Fibroblast of lung (primary cell): ENCODE measurements at places on chromosomes 7 and 10. TPM values are rescaled to one million over a fixed set of nuclear protein-coding genes. Genes with fewer than 3 reads are reported as not detected.
A peak's percentile ranks its signal among the peaks of the same experiment; 100 is the strongest.

- H3K4me1 ChIP-seq: no peaks in the 10 kb centered on the region
- H3K36me3 ChIP-seq: no peaks in the 10 kb centered on the region
- H3K4me3 ChIP-seq: no peak overlapping the region
- no peak overlapping the region for H3K27ac ChIP-seq
Measured at GRCh38 chr7:10708447-10708846, 265.2 kb upstream of the PHF14 start.

DNA sequence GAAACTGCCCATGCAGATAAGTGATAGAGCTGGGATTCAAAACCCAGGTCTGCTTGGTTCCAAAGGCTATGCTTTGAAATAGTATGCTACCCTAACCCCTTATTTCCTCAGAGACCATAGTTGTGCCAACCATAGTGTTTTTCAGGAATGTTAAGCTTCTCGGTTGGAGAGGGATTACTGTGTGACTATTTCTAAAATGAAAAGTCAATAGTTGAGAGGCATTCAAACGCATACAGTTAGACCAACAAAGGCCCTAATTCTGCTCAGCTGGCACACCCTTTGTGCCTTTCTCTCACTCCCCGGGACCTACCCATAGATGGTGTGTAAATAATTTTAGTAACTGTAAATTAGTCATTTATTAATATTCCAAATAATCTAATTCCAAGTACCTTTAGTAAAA is 64.6 kb upstream of the RNF148 start:
- H3K36me3 ChIP-seq: no peaks in the 10 kb centered on the region
- H3K4me3 ChIP-seq: no peak overlapping the region
- H3K27me3 ChIP-seq: no peaks in the 10 kb centered on the region
- no peaks in the 10 kb centered on the region for H3K4me1 ChIP-seq
- no peak for DNase-seq

GRCh38 chr10:127736915-127737562 is at the start of gene FOXI2:
TSS of gene FOXI2 (plus strand) at chr10:127737185. CDS start at chr10:127737274, 89 bp downstream.
- no peak for DNase-seq
- no peak within 1 kb of the TSS for H3K4me3 ChIP-seq
- no peaks in the 10 kb centered on the region for H3K36me3 ChIP-seq
- H3K27ac ChIP-seq: no peak within 1 kb of the TSS

DNA sequence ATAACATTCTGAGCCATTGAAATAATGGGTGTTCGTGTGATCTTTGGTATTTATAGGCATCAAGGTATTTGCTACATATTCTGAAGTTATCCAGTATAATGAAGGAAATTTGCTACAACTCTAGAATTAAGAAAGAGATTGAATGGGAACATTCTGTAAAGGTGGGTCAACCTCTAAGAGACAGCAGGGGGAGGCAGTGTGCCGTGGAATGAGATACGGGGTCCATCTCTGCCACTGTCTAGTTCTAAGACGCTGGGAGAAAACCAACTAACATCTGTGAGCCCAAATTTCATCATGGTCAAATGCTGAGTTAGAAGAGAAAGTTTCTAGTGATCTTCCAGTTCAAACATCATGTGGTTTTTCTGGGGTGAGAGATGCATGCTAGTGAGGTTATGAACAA is 368.9 kb downstream of the SORCS1 start:
- H3K4me1 ChIP-seq: no peaks in the 10 kb centered on the region
- no peaks in the 10 kb centered on the region for H3K27me3 ChIP-seq
- H3K4me3 ChIP-seq: no peak overlapping the region
- DNase-seq: no peak
- H3K27ac ChIP-seq: no peak overlapping the region

- DNase-seq: no peak
- H3K4me3 ChIP-seq: no peak overlapping the region
- no peaks in the 10 kb centered on the region for H3K4me1 ChIP-seq
- H3K27ac ChIP-seq: no peak overlapping the region
- H3K36me3 ChIP-seq: no peaks in the 10 kb centered on the region
Measured at GRCh38 chr7:142714375-142714774, 34.9 kb upstream of the PRSS1 start.

- H3K27ac ChIP-seq: no peak overlapping the region
- no peaks in the 10 kb centered on the region for H3K36me3 ChIP-seq
- no peaks in the 10 kb centered on the region for H3K4me1 ChIP-seq
- H3K27me3 ChIP-seq: no peaks in the 10 kb centered on the region
Measured at GRCh38 chr7:113649556-113649955, 269.3 kb downstream of the PPP1R3A start.

DNA sequence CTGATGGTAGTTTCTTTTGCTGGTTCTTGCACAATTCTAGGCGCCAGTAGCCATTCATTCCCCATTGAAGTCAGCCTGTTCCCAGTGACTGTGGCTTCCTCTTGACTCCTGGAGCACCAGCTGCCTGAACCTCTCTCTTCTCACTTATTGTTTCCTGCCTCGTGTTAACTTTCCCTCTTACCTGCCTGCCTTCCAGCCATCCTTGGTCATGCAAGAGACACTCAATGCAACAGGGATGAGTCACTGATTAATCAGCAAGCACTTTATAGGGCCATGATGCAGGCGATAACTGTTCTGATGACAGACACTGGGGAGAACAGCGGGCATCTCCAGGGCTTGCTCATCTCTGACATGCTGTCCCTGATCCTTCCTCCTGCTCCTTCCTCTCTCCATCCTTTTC is 122.0 kb downstream of the PLCE1 start:
- no peak for DNase-seq
- no peaks in the 10 kb centered on the region for H3K36me3 ChIP-seq
- no peaks in the 10 kb centered on the region for H3K27me3 ChIP-seq
- no peak overlapping the region for H3K27ac ChIP-seq
- H3K4me3 ChIP-seq: no peak overlapping the region

DNA sequence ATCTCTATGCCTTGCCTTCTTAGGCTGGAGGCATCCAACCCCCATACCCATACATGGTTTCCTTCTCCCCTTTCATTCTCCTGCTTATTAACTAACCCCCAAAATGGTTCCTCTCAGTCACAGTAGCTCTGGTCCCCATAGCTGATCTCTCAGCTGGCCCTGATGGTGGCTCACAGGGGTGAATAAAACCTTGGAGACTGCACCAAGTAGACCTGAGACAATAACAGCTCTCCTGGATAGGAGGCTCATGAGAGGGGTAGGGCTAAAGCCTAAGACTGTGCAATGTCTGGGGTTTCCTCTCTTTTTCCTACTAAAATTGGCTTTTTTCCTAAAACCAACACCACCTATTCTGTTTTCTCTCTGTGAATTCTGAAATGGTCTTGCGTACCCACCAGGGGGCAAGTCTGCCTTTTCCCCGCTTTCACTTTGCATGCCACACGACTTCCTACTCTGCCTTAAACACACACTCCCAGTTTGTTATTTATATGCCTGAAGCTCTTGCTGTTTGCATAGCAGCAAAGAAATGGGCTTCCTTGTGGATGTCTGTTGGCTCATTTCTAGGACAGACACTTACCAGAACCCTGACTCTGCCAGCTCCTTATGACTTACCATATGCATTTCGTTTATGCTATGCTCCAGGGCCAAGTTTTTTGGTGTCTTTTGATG is 18.4 kb upstream of the PON1 start:
- H3K4me3 ChIP-seq: no peak overlapping the region
- no peaks in the 10 kb centered on the region for H3K36me3 ChIP-seq
- no peaks in the 10 kb centered on the region for H3K27me3 ChIP-seq
- H3K27ac ChIP-seq: no peak overlapping the region
- DNase-seq: no peak
- H3K4me1 ChIP-seq: no peaks in the 10 kb centered on the region

- H3K36me3 ChIP-seq: peaks cover 24% of the 10 kb centered on the region
- peaks cover 3% of the 10 kb centered on the region for H3K4me1 ChIP-seq
- H3K4me3 ChIP-seq: peak overlapping the region; percentile 82
- no peaks in the 10 kb centered on the region for H3K27me3 ChIP-seq
- DNase-seq: no peak
Measured at GRCh38 chr7:100676501-100677306, 3.2 kb downstream of the GNB2 start.

DNA sequence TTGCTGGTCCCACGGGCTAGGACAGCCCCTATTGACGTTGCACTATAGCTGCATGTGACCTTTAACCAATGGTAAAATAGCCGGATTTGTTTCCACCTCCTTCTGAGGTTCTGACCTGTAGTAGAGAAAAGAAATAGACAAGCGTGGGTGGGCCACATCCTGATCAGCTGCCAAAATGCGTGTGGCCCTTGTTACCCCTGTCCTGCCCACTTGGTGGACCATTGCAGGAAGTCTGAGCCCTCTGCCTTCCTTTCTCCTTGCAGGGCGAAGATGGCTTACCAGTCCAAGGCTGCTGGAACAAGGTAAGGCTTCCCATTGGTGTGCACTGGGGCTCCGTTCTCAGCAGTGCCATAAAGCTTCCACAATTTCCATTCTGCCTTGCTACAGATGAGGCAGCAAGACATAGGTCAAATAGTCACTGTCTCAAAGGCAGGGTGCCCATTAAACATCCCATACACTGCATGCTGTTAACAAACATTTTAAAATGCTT is 95.9 kb upstream of the MACROH2A2 start:
- no peak overlapping the region for H3K4me3 ChIP-seq
- DNase-seq: no peak
- no peaks in the 10 kb centered on the region for H3K4me1 ChIP-seq
- no peaks in the 10 kb centered on the region for H3K27me3 ChIP-seq

- no peak overlapping the region for H3K4me3 ChIP-seq
- no peaks in the 10 kb centered on the region for H3K36me3 ChIP-seq
- no peaks in the 10 kb centered on the region for H3K27me3 ChIP-seq
Measured at GRCh38 chr10:95308389-95309302, 17.8 kb upstream of the PDLIM1 start.

DNA sequence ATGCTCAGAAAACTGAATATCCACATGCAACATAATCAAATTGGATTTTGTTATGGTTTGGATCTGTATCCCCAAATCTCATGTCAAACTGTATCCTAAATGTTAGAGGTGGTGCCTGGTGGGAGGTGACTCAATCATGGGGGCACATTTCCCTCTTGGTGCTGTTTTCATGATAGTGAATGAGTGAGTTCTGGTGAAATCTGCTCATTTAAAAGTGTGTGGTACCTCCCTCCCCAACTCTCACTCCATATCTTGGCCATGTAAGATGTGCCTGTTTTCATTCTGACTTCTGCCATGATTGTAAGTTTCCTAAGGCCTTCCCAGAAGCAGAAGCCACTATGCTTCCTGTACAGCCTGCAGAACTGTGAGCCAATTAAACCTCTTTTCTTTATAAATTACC is 239.6 kb upstream of the KLF14 start:
- H3K4me3 ChIP-seq: no peak overlapping the region
- no peaks in the 10 kb centered on the region for H3K4me1 ChIP-seq
- H3K27ac ChIP-seq: no peak overlapping the region
- no peak for DNase-seq

DNA sequence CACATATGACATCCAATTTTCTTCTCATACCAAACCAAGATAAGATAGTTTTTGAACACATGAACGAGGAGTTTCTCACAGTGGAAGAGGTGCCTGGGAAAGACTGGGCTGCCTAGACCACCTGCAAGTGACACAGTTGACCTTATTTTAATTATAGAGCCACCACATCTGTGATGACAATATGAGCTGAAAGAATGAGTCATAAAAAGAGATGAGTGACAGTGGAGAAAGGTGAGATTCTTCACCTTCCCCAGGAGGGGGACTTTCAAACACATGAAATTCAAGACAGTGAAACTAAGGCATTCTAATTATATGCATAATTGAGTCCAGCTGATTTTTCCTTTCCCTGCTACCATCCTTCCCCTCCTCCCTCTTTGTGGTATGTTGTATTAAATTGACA is 475.5 kb downstream of the NXPH1 start:
- no peak overlapping the region for H3K4me3 ChIP-seq
- no peak for DNase-seq
- no peaks in the 10 kb centered on the region for H3K4me1 ChIP-seq
- no peaks in the 10 kb centered on the region for H3K27me3 ChIP-seq

GRCh38 chr10:61669161-61669725 is 6.5 kb downstream of the CABCOCO1 start:
- H3K4me1 ChIP-seq: no peaks in the 10 kb centered on the region
- H3K27ac ChIP-seq: no peak overlapping the region
- H3K27me3 ChIP-seq: no peaks in the 10 kb centered on the region
- no peak overlapping the region for H3K4me3 ChIP-seq

DNA sequence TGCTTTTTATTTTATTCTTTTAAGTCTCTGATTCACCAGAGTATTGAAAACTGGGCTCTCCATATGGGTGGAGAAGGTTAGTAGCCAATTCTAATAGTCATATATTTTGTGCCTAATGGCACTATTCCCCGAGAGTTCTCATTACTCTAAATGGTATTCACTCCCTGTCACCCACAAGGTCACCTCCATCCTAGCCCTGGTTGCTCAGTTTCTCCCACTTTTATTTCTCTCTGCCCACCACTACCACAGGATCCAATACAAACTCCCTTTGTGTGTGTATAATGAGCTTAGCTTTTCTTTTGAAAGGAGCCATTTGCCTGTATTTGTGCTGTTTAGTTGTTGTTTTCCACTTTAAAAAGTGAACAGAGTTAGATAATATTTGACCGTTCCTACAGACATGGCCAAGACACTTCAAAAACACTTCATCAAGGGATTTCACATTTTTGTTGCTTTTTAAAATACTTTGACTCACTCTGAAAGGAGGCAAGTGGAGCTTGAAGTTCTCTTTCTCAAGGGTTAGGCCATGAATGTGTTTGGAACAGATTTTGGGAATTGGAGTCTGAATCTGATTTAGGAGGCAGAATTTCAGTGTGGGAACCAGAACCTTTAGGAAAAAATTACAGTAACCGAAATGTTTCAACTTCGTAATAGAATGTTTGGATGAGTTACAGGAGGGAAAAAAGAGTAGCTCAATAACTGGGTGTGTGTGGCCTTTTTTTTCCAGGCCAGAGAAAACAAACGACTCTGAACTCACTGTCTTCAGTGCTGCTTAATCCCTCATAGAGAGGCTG is 321.3 kb downstream of the BICC1 start:
- H3K4me3 ChIP-seq: no peak overlapping the region
- no peak overlapping the region for H3K27ac ChIP-seq
- H3K36me3 ChIP-seq: no peaks in the 10 kb centered on the region
- H3K4me1 ChIP-seq: no peaks in the 10 kb centered on the region
- H3K27me3 ChIP-seq: no peaks in the 10 kb centered on the region

- no peaks in the 10 kb centered on the region for H3K36me3 ChIP-seq
- peaks cover 5% of the 10 kb centered on the region for H3K4me1 ChIP-seq
- no peak overlapping the region for H3K4me3 ChIP-seq
- no peaks in the 10 kb centered on the region for H3K27me3 ChIP-seq
- peak; percentile 66 for DNase-seq
- H3K27ac ChIP-seq: no peak overlapping the region
Measured at GRCh38 chr10:78215645-78216044, 182.0 kb downstream of the RPS24 start.

- no peak overlapping the region for H3K4me3 ChIP-seq
- peaks cover 11% of the 10 kb centered on the region for H3K36me3 ChIP-seq
- DNase-seq: peak; percentile 25
- H3K27me3 ChIP-seq: no peaks in the 10 kb centered on the region
- H3K27ac ChIP-seq: peak overlapping the region; percentile 45
Measured at GRCh38 chr10:73439605-73440312, 6.4 kb upstream of the MSS51 start.

VPS26A gene
- total RNA-seq: 38.0 and 44.1 TPM in 2 replicates

HOXA11 gene
- total RNA-seq: not detected in 2 replicates

ANKRD22 gene
- under 0.01 and 0.17 TPM in 2 replicates for total RNA-seq

HMX3 gene
- total RNA-seq: not detected in 2 replicates

CDCA7L gene
- 25.3 and 27.5 TPM in 2 replicates for total RNA-seq

GJD4 gene
- 0.17 TPM in 1 of 2 replicates, not detected in the other for total RNA-seq

KCNMA1 gene
- 103 and 138 TPM in 2 replicates for total RNA-seq

PRPS1L1 gene
- not detected in 2 replicates for total RNA-seq

AKR1C4 gene
- not detected in 2 replicates for total RNA-seq
